ENCODE measurements at places on chromosomes 16 and 17.

DNA sequence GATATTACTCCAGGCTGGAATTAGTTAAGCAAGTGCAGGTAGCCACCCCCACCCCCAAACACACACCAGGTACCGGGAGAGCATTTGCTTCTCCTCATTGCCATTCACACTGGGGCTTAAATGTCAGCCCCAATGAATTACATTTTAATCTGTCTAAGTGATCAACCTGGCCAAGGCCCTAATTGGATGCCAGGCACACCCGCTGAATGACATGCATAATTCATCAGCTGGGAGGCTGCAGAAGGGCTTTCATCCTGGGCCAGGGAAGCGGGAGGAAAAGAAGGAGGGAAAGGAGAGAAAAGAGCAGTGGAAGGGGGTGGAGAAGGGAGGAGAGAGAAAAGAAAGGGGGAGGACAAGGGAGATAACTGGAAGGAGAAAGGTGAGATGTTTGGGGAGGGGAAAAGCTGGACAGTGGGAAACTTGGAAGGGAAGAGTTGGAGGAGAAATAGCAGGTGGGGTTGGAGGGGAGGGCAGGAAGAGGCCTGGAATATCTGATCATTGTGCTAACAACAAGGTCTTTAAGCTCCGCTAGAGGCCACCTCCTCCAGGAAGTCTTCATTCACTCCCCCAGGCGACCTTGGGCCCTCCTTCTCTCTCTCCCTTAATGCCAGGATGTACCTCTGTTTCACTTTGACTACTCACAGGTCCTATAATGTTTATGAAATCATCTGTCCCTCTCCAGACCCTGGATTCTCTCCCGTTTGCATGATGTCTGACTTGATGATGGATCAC lies 40.1 kb upstream of the CES5A start:
- no peak for DNase-seq

DNA sequence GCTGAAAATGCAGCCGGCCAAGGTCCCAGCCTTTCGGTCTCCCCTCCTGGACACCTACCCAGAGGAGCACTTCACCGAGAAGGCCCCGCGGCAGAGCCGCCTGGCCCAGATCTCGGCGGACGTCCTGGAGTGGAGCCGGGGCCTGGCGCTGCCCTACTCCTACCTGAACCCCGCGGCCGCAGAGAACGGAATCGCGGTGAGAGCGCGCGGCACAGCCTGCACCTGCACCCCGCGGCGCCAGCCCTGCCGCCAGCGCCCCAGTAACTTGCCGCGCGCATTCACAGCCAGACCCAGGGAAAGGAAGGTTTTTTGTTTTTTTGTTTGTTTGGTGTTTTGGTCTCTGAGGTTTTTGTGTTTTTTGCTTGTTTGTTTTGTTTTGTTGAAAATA lies 15.2 kb downstream of the ALOX12B start:
- DNase-seq = no peak

GRCh38 chr16:74501484-74502478 lies 80.5 kb upstream of the CLEC18B start:
- DNase-seq = no peak

DNA sequence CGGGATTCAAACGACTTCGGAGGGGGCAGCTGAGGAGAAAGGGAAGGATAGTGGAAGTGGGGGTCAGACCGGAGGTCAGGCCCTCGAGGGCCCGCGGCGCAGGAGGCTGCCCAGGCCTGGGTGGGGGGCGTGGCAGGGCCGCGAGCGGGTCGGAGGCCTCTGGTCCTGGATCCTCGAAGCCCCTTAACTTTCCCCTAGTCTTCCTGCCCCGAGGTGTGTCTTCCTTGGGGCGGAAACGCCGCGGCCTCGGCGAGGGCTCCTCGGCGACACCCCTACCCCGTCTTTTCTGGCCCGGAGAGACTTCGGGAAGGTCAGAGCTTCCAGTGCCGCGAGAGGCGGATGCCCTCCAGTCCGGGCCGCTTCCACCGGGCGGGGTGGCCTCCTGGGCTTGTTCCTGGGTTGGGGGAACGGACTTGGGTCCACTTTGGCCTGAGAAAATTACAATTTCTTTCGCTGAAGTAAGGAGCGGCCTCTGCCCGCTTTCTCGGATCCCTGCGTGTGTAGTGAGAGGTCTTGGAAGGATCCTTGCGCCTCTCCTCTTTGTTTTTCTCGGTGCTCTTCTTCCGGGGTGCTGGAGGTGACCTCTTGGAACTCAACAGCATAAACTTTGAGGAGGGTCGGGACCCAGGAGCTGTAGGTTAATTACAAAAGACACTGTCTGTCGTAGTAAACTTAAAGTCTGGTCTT lies 491 bp downstream of the IST1 start:
- DNase-seq = no peak

DNA sequence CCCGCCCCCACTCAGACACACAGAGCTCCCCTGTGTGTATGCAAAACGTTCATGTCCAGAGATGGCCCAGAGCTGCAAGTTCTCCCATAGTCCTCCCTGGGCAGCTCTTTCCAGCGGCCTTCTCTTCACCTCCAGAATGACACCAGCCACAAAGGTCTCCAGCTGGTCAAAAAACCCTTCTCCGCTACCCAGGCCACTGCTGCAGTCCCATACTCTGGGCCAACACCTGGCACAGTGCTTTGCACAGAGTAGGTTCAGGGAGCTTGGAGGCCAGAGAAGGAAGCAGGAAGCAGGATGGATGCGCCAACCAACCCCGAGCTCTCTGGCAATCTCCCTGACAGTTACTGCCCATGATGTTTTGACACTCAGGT lies 1.1 kb upstream of the STAT5B start:
- DNase-seq = no peak
